ENCODE measurements at places on chromosomes 1 and 21. TPM values are rescaled to one million over a fixed set of nuclear protein-coding genes. Genes with fewer than 3 reads are reported as not detected.

DNA sequence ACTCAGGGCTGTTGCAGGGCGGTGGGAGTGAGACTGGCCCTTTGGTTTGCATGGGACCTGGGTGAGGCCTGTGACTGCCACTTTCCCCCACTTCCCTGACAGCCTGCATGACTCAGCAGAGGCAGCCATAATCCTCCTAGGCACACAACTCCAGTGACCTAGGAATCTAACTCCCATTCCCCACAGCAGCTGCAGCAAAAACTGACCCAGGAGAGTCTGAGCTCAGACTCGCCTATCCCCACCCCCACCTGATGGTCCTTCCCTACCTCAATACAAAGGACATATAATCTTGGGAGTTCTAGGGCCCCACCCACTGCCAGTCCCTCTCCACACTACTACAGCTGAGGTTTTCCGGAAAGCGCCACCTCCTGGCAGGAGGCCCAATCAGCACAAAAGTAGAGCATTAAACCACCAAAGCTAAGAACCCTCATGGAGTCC lies 26.7 kb downstream of the NDC1 start:
- DNase-seq = no peak
- H3K36me3 ChIP-seq = peaks cover 2% of the 10 kb centered on the region
- H3K4me3 ChIP-seq = no peak overlapping the region
- no peak overlapping the region for H3K27ac ChIP-seq
- no peaks in the 10 kb centered on the region for H3K27me3 ChIP-seq

DNA sequence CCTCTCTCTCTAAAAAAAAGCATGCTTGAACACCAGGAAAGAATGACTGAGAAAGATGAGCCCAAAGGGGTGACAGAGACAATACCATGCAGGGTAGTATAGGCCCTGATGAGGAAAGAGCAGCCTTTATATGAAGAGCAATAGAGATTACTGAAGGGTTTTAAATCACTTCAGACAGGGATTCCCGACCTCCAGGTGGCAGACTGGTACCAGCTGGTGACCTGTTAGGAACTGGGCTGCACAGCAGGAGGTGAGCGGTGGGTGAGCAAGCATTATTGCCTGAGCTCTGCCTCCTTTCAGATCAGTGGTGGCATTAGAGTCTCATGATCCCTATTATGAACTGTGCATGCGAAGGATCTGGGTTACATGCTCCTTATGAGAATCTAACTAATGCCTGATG lies 30.8 kb upstream of the GTF2B start:
- no peaks in the 10 kb centered on the region for H3K27me3 ChIP-seq
- H3K27ac ChIP-seq = no peak overlapping the region
- DNase-seq = no peak
- no peak overlapping the region for H3K4me3 ChIP-seq
- H3K4me1 ChIP-seq = no peaks in the 10 kb centered on the region

The ZNF670 gene
- total RNA-seq = 3.1 TPM

GRCh38 chr1:154502744-154503115 lies 518 bp upstream of the SHE start:
- no peak overlapping the region for H3K4me3 ChIP-seq
- no peaks in the 10 kb centered on the region for H3K36me3 ChIP-seq
- peaks cover 23% of the 10 kb centered on the region for H3K27me3 ChIP-seq
- DNase-seq = no peak
- no peak overlapping the region for H3K27ac ChIP-seq

DNA sequence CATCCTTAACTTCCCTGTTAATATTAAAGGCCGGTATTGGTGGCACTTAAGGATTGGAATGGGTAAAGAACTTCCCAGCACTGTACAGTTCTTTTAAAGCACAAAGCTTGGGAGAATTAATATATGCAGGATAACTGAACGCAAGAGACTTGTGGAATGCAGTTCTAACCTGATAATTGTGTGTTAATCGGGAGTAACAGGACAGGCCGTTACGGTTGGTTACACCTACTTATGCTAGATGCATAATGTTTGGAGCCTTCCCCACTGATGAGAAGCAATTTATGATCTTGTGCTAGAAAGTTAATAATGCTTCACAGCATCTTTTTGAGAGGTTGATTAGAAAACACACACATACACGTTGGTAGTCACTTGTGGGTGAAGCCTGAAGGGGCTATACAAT lies 7.0 kb downstream of the CHTOP start:
- peaks cover 80% of the 10 kb centered on the region for H3K36me3 ChIP-seq
- H3K27ac ChIP-seq = no peak overlapping the region
- H3K27me3 ChIP-seq = no peaks in the 10 kb centered on the region
- no peak for DNase-seq
- H3K4me3 ChIP-seq = no peak overlapping the region
- peaks cover 41% of the 10 kb centered on the region for H3K4me1 ChIP-seq

- H3K27ac ChIP-seq = no peak overlapping the region
- H3K27me3 ChIP-seq = no peaks in the 10 kb centered on the region
Measured at GRCh38 chr21:41651406-41651805, 115.4 kb downstream of the RIPK4 start.

The PRDM16 gene
- total RNA-seq = not detected

The SLC5A9 gene
- not detected for total RNA-seq

DNA sequence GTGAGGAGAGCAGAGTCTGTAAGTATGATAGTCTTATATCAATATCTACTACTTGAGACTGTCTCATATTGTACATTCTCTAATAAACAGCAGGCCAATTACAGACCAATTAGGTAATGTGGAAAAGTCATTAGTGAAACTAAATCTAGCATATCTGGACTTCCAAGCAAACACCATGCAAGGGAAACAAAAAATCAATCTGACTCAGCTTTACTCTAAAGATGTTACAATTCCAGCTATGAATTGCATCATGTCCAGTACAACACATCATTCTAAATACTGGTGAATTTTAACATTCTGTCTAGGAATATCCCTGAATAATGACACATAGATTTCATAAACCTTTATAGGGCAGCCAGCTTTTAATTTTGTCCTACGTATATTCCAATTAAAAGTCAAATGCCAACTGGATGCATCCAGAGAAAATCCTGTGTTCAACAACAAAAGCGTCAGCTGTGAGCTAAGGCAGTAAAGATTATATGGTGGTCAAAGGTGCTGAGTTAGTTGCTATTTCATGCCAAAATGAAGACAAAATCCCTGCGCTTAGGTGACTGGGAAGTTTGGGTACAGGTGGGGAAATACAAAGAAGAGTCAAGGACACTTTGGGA lies 159.3 kb downstream of the TTLL7 start:
- DNase-seq = no peak
- H3K4me3 ChIP-seq = no peak overlapping the region
- no peaks in the 10 kb centered on the region for H3K27me3 ChIP-seq

DNA sequence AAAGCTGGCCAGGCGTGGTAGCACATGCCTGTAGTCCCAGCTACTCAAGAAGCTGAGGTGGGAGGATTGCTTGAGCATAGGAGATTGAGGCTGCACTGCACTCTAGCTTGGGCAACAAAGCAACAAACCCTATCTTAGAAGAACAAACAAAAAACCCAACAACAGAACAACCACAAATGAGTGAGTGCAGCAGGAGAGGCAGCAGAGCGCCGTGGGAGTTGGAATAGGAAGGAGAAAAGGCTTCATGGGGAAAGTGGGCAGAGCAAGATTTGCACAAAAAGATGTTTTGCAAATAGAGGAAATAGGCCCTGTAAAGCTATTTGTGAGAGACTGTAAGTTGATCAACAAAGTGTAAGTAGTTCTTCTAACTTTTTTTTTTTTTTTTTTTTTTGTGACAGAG lies 19.6 kb downstream of the SMAP2 start:
- no peak overlapping the region for H3K4me3 ChIP-seq
- H3K27me3 ChIP-seq = no peaks in the 10 kb centered on the region
- peaks cover 4% of the 10 kb centered on the region for H3K36me3 ChIP-seq
- H3K27ac ChIP-seq = no peak overlapping the region
- no peak for DNase-seq

The GJB5 gene
- not detected for total RNA-seq

- H3K27me3 ChIP-seq = no peaks in the 10 kb centered on the region
- H3K36me3 ChIP-seq = no peaks in the 10 kb centered on the region
- H3K4me1 ChIP-seq = no peaks in the 10 kb centered on the region
- H3K27ac ChIP-seq = no peak overlapping the region
- DNase-seq = no peak
- no peak overlapping the region for H3K4me3 ChIP-seq
Measured at GRCh38 chr1:193729429-193729828, 543.0 kb upstream of the B3GALT2 start.

The CREB3L4 gene
- 10.0 TPM for total RNA-seq

- peak; percentile 67 for DNase-seq
- no peaks in the 10 kb centered on the region for H3K36me3 ChIP-seq
- peak within 1 kb of the TSS; percentile 2 for H3K4me3 ChIP-seq
- no peaks in the 10 kb centered on the region for H3K27me3 ChIP-seq
- peaks cover 48% of the 10 kb centered on the region for H3K4me1 ChIP-seq
Measured at GRCh38 chr1:172658871-172659453, at the start of gene FASLG. TSS of gene FASLG (plus strand) at chr1:172659103. CDS start at chr1:172659202, 99 bp downstream.

GRCh38 chr1:15663925-15664324 lies 20.2 kb upstream of the PLEKHM2 start:
- H3K4me3 ChIP-seq = no peak overlapping the region
- no peak overlapping the region for H3K27ac ChIP-seq
- H3K36me3 ChIP-seq = peaks cover 23% of the 10 kb centered on the region
- H3K27me3 ChIP-seq = no peaks in the 10 kb centered on the region

DNA sequence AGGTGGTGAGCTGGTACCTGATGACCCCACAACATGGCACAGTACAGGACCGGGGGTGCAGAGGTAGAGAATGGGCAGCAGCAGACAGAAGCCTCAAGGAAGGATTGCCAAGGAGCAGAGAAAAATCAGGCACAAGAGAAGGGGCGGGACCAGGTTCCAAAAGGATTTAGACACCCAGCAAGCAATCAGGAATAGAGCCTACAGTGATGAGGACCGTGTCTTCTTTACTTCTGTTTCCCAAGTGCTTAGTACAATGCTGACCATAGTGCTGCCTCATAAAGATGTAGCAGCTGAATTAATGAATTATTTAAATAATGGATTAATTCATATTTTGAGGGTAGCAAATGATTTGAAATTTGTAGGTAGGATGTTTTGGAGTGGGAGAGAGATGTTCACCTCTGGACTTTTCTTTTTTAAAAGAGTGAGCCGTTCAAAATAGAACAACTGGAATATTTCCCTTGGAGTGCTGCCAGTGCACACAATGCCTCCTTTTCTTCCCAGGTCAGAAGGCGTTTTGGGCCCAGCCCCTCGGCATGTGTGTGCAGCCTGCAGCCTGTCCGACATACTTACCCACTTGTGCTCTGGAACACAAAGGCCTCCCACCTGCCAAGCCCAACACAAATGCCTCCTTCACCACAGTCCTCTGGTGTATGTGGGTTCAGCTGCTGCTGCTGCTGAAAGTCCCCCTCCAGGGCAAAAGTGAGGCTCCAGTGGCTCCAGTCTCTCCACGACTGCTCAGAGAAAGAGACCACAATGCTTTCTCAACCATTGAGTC lies 19.6 kb downstream of the KANK4 start:
- DNase-seq = no peak
- no peaks in the 10 kb centered on the region for H3K36me3 ChIP-seq
- no peak overlapping the region for H3K4me3 ChIP-seq
- H3K27me3 ChIP-seq = no peaks in the 10 kb centered on the region

- DNase-seq = no peak
- H3K27me3 ChIP-seq = no peaks in the 10 kb centered on the region
- no peaks in the 10 kb centered on the region for H3K4me1 ChIP-seq
- no peak overlapping the region for H3K27ac ChIP-seq
- H3K36me3 ChIP-seq = no peaks in the 10 kb centered on the region
- no peak overlapping the region for H3K4me3 ChIP-seq
Measured at GRCh38 chr1:185585770-185586169, 148.4 kb upstream of the HMCN1 start.

The HSF2BP gene
- total RNA-seq = 0.53 TPM

The KPRP gene
- total RNA-seq = not detected

The RGL1 gene
- 3.3 TPM for total RNA-seq

- peak; percentile 50 for DNase-seq
- H3K27me3 ChIP-seq = no peaks in the 10 kb centered on the region
- no peaks in the 10 kb centered on the region for H3K4me1 ChIP-seq
- no peak overlapping the region for H3K27ac ChIP-seq
Measured at GRCh38 chr1:35726450-35727433, 8.1 kb upstream of the C1orf216 start.
